Hypothalamus (tissue), 51 donors: ENCODE measurements at places on chromosomes 7 and 10.

- no peak for DNase-seq
Observed at GRCh38 chr10:85655411-85655810, 711.2 kb downstream of the GRID1 start.

GRCh38 chr10:59037018-59037389, 139.4 kb upstream of the PHYHIPL start:
- no peak for DNase-seq

- no peak for DNase-seq
Observed at GRCh38 chr10:49089557-49090188, 25.6 kb downstream of the VSTM4 start.

GRCh38 chr10:107164992-107165391, 486 bp upstream of the SORCS1 start:
- no peak for DNase-seq

- DNase-seq: no peak
Observed at GRCh38 chr10:77071956-77072355, 565.7 kb downstream of the KCNMA1 start.

DNA sequence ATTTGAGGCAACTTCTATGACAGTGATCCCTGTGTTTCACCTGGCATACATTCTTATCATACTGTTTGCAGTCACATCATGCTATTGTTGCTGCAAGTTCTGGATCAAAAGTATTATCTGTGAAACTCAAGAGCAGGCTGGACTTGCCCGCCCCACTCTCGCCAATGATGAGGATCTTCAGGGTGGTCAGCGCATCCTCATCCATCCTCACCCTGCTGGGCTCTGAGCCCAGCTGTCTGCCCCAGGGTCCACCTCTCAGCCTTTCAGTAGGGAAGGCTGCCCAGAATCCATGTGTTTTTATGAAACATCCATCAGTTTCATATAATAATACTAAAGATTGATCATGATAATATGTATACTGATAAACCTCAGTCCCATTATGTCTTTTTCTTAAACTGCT, 55.4 kb upstream of the KIF5B start:
- no peak for DNase-seq

GRCh38 chr7:130299866-130300265, 6.9 kb downstream of the CPA4 start:
- DNase-seq: no peak

DNA sequence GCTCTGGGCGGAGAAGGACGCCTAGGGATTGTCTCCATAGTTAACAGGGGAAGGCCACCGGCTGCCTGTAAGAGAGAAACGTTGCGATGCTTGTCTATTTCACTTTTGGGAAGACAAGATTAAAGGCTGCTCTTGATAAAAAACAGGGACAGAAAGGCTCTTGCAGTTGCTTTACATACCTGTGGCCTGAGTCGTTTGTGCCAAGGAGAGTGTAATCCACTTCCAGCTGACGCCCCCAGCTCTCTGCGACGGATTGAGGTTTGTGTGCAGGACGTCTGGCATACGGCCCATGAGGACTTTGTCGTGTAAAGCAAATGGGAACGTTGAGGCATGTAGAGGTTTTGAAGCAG, 1.1 kb downstream of the MAP3K8 start:
- DNase-seq: no peak

DNA sequence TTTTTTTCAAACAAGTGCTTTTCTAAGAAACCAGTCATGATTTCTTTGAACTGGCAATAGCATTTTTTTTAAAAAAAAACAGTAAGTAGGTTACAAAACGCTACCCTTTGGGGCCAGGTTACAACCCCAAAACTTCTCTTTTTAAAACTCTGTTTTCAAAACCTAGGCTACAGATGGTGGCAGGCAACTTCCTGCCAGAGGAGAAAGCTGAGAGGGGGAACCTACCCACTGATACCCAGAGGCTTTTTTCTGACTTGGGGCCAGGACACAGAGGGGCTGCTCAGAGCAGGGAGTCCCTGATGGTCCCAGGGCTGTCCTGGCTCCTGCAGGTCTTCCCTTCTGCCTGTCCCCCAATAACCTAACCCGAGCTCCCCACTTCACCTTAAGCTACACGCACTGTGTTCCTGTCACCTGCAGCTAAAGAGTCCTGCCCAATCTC, 6.9 kb downstream of the STN1 start:
- DNase-seq: no peak

DNA sequence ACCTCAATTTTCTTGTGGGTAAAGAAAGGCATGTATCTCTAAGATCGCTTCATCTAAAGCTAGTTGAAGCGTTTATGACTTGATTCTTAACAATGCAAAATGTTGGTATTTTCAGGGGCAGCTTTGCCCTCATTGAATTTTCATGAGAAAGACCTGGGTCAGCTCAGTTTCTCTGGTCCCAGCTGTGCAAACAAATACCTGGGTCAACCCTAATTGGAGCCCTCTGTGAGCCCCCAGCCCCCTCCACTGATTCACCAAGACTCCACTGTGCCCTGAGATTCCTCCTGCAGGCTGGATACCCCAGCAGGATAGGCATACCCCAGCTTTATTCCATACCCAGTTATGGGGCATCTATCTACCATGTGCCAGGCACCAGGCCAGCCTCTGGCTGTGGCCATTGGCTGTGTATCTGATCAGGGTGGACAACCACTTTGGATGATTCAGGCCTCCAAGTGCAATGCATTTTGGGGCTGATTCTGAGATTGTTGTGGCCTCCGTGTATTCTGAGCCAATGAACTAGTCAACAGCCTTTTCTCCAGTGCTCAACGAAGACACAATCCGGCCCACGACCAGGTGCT, 201.9 kb downstream of the MYOF start:
- DNase-seq: no peak

- DNase-seq: no peak
Observed at GRCh38 chr10:79264942-79265341, 82.3 kb upstream of the PPIF start.

- no peak for DNase-seq
Observed at GRCh38 chr7:90005836-90006235, 148.4 kb upstream of the STEAP1 start.
